ENCODE measurements at places on chromosomes 12 and 14. TPM values are rescaled to one million over a fixed set of nuclear protein-coding genes. Genes with fewer than 3 reads are reported as not detected.

Gene POTEM
- not detected for total RNA-seq

Gene CD27
- total RNA-seq, result not detected

Gene AMN
- total RNA-seq, result 0.32 TPM

Gene CLEC1A
- total RNA-seq, result not detected
